Inflammatory macrophage treated with lipopolysaccharide for 4 hours (primary cell): ENCODE measurements at places on chromosomes 2 and 18.

DNA sequence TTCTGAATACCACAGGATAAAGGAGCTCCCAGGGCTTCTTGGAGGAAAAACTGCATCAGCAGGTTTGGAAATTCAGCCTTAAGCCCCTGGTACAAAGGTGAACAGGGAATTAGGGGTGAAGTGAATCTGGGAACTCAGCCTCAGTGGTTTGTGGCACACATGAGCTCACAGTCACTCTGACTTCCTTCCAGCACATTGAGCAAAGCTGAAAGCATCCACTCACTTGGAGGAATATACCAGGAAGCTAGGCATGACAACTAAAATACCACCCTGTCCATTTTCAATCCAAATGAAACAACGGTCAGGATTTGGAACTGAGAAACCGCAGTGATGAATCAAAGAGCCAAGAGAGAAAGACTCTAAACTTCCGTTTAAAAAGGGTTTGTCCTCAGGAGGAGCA lies 216.1 kb downstream of the ICOS start:
- DNase-seq, result no peak

DNA sequence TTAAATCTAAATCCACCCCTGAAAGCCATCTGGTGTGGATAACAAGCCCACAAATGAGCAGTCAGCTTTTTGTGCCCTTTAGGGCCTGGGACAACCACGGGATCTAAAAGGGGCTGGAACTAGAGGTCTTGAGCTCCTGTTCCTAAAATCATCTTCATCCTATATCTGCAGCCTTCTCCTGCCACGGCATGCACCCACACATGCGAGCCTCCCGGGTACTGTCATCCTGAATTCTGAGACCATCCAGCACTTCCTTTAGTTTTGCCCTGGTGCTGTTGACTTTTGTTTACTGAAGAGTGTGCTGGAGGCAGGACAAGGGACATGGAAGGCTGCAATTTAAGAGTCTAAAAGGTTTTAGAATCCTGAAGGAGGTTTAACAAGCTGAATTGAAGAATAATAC lies 183.2 kb downstream of the FAM210A start:
- DNase-seq, result no peak

- no peak for DNase-seq
These were observed 971.3 kb upstream of the FAM98A start for GRCh38 chr2:34570266-34570872.

DNA sequence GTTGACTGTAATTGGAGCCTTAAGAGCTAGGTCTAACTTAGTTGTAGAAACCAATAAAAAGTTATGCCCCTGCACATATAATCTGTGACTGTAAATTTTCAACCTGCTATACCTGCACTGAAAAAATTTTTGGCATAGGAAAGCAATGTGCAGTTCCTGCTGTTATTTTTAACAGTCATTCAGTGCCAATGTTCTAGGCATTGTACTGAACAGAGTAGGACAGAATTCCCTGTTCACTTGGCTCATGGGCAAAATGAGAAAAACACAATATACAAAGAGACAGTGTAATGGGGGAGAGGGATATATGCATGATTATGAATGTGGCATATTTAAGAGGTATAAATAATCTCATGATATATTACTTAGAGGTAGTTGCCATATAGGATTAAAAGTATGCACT lies 458.0 kb downstream of the TGIF1 start:
- no peak for DNase-seq

DNA sequence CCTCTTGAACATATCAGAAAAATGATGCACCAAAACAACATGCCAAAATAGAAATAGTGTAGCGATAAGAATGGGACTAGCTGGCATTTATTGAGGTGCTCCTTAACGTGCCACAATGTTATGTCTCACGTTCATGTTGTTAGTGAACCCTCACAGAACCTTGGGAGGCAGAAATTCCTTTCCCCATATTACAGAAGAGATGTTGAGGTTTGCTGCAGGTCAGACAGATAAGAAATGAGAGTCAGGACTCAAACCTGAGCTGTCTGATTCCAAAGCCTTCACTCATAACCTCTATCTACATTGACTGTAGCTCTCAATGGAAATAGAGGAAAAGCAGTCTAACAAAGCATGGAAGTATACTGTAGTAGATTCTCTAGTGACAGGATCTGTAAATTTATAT lies 163.3 kb upstream of the STK17B start:
- DNase-seq, result no peak

DNA sequence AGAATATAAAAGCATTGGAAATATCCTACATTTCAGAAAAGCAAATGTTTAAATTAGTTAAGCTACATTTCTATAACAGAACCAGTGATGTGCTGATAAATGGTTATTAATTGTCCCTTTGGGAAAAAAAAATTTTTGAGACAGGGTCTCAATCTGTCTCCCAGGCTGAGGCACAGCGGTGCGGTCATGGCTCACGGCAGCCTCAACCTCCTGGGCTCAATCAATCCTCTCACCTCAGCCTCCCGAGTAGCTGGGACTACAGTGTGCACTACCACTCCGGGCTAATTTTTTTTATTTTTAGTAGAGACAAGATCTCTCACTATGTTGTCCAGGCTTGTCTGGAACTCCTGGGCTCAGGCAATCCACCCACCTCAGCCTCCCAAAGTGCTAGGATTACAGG lies 194.8 kb upstream of the SALL3 start:
- no peak for DNase-seq

- no peak for DNase-seq
These were observed 344.2 kb downstream of the ERBB4 start for GRCh38 chr2:212194396-212194795.

- no peak for DNase-seq
These were observed 61.7 kb downstream of the PPP4R1 start for GRCh38 chr18:9552616-9553015.

GRCh38 chr2:222566229-222566628 lies 89.7 kb downstream of the FARSB start:
- DNase-seq, result no peak

DNA sequence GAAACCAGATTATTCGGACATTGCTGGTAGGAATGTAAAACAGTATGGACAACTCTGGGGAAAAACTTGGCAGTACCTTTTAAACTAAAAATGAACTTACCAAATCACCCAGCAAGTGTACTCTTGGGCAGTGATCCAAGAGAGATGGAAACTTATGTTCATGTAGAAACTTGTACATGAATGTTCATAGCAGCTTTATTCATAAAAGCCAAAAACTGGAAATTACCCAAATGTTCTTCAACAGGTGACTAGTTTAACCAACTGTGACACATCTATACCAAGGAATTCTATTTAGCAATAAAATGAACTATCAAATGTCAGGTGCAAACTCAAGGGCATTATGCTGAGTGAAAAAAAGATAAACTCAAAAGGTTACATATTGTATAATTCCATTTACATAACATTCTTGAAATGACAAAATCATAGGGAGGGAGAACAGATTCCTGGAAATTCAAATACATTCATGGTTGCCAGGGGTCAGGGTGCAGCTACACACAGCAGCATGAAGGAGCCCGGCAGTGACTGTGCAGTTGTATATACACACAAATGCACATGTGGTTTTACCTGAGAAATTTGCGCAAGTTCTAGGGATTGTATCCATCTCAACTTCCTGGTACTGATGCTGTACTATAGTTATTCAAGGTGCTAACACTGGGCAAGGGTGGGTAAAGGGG lies 3.5 kb upstream of the RNU4ATAC start:
- DNase-seq, result no peak

DNA sequence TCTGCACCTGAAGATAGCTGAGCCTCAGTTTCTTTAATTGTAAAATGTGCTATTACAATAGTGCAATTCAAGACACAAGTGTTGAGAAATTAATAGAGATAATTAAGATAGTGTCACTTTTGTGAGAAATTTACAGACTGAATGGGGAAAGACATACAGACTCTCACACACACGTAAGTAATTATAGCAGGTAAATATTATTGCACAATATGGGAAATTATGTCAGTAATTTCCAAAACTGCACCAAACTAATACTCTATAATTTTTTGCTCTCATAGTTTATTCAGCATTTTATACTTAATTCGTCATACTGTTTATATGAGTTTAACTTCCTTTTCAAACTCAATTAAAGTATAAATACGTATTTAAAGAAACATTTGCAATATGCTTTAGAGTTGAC lies 124.9 kb upstream of the GYPC start:
- DNase-seq, result no peak

DNA sequence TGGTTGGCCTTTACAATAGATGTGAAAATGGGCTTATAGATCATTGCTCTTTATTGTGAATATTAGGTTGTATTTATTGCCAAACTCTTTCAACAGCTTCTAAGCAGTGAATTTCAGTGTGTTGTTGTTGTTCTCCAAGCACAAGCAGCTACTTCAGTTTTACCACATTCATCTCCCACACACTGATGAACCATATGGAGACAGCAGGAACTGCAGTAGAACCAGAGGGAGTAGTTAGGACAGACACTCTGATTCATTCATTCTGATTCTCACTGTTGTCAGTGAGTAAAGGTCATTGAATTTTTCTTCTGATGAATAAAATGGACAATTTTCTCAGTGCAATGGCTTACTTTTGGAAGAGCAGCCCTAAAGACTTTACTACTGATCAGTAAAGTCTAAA lies 40.2 kb downstream of the CCDC74A start:
- DNase-seq, result peak; percentile 46

DNA sequence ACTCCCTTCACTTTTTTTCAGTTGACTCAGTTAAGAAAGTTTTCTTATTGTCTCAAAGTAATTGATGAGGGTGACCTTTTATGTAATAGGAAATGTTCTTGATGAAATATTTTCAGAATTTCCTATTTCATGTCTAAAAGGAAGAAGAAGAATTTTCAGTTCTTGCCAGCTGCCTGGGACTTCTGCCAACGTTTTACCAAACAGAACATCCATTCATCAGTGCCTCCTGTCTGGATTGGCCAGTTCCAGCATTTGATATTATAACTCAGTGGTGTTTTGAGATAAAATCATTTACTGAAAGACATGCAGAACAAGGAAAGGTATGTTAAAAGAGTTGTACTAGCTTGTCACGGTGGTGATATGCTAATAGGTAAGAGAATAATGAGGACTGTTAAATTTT lies 104.7 kb upstream of the MYO3B start:
- peak; percentile 22 for DNase-seq

DNA sequence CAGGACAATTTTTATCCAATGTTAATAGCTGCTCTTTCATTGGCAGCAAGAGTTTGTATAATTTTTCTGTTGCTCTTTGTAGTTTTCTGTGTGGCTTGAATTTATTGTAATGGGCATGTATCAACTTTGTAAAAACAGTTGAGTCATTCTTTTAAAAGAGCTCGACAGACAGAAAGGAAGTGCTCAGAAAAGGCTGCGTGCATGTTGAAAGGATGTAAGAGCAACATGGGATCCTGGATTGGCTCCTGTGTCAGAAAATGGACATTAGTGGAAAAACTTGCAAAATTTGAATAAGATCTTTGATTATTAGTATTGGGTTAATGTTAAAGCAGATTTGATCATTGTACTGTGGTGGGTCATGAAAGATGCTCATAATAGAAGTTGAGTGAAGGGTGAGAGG lies 93.3 kb upstream of the CDC42EP3 start:
- DNase-seq, result peak; percentile 61

- DNase-seq, result no peak
These were observed 33.5 kb downstream of the RHBDD1 start for GRCh38 chr2:226869371-226869770.

DNA sequence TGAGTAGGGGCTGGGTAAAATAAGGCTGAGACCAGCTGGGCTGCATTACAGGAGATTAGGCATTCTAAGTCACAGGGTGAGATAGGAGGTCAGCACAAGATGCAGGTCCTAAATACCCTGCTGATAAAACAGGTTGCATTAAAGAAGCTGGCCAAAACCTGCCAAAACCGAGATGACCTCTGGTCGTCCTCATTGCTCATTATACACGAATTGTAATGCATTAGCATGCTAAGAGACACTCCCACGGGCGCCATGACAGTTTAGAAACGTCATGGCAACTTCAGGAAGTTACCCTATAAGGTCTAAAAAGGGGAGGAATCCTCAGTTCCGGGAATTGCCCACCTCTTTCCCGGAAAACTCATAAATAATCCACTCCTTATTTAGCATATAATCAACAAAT lies 132.2 kb downstream of the ARL4C start:
- no peak for DNase-seq

DNA sequence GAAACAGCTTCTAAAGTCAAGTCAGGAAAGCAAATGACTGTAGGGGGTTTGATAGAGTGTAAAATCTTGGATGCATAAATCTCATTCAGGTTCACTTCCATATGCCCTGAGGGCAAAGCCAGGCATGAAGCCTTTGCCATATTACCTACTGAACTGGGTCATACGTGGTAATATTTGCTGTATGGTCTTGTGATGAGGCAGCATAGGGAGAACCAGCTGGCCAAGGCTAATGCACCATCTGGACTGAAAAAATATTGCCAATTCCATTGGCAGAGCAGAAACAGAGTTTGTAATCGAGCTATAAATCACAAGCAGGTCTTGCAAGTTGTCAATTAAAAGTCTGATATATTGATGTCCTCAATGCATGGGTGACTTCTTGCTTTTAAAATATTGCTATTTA lies 243.8 kb downstream of the ERBB4 start:
- DNase-seq, result no peak

DNA sequence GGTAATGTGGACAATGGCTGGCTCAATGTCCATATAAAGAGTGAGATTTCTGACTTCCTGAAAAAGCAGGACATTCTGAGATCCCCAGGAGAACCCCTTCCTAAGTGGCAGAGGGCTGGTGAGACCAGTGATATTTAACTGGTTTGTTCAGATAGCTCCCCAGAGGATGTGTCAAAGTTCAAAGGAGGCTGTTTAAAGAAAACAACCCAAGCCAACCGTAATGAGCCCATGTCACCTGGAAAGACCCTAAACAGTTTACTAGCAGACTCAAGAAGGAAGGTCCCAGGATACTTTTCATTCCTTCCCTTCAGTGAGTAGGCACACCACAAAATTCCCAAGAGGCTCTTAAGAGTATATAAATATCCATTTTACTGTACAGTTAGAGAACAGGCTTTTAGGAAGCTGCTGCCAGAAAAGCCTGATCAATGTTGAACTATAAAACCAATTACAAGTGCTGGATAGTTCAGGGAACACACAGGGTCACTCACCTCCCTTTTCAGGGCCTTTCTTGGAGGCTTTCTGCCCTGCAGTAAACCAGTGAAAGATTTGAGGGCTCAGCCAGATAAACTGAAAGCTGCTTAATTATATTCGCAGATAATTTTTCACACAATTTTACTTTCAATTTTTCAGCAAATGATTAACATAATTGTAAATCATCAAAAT lies 293.5 kb downstream of the ASXL3 start:
- no peak for DNase-seq

DNA sequence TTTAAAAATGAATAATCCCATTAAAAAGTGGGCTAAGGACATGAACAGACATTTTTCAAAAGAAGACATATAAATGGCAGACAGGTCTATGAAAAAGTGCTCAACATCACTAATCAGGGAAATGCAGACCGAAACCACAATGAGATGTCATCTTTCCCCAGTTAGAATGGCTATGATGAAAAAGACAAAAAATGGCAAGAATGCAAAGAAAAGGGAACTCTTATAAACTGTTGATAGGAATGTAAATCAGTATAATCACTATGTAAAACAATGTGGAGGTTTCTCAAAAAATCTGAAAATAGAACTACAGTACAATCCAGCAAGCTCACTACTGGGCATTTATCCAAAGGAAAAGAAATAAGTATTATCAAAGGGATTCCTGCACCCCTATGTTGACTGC lies 169.2 kb downstream of the METTL4 start:
- no peak for DNase-seq
